NCI-H524 treated with DMSO at 0.1 percent for 48 hours (cell line): ENCODE measurements at places on chromosomes 7 and 10.

GRCh38 chr10:76352300-76352699, 920.9 kb downstream of the LRMDA start:
- no peak for DNase-seq

DNA sequence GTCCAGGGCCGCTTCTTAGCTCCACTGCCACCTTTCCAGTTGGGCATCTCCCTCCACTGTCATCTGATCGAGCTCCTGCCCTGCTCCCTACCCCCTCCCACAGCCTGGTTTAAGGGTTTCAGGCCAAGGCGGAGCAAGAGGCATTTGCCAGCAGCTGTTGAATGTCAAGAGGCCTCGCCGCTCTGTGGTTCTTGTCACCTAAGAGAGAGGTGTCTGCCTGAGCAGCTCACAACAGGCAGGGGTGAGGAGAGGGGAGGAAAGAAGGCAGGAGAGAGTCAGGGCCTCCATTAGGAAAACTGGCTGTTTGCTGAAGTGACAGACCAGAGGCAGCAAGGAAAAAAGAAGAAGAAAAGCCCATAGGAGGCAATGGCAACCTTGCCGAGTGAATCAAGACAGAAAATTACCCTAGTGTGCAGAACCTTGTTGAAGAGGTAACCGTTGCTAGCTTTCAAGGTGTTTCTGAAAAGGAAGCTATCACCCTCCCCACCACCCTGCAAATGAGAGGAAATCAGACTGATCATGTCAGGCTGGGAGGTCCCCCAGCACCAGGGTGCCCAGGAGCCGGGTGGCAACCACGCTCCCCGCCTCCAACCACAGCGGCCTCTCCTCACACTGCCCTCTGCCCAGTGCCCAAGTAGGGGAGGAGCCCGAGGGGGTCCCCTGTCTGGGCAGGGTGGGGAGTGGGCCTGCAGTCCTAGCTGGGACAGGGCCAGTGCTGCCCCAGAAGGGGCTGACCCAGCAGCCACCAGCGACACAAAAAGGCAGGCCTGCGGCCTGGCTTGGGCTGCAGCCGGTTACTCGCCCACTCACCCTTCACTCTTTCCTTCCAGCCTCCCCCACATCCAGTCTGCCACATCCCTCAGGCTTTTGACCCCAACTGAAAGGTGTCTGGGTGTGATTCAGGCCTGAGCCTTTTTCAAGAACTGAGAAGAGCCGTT, 7.1 kb downstream of the GATA3 start:
- no peak for DNase-seq

- no peak for DNase-seq
Observed at GRCh38 chr7:54810401-54810800, 51.4 kb upstream of the SEC61G start.

- no peak for DNase-seq
Observed at GRCh38 chr10:132516771-132517725, 20.5 kb upstream of the INPP5A start.

- DNase-seq = no peak
Observed at GRCh38 chr7:80154656-80155333, 20.2 kb downstream of the GNAI1 start.

DNA sequence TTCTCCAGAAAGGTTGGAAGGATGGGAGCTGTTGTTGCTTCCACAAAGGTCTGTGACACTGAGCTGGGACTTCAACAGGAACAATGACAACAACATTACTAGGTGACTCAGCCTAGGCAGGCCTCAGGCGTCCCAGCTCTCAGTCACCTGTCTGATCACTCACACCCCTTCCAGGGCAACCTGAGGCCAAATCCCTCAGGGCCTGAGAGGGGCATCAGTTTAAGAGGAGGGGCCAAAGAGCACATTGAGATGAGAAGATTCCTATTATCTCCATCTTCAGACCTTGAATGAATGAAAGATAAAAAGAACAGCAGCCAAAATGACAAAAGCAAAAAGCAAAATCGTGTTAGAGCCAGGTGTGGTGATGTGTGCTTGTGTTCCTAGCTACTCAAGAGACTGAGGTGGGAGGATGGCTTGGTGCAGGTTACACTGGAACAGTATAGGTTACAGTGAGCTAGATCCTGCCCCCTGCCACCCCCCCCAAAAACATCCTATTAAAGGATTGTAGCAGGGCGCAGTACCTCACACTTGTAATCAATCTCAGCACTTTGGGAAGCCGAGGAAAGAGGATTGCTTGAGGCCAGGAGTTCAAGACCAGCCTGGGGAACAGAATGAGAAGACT, at the start of gene ATG9B:
Gene ATG9B, minus strand, starts transcription at position 60 of the 622 bp plus-strand sequence. CDS start 71 bp downstream, outside the sequence.
- DNase-seq = no peak

DNA sequence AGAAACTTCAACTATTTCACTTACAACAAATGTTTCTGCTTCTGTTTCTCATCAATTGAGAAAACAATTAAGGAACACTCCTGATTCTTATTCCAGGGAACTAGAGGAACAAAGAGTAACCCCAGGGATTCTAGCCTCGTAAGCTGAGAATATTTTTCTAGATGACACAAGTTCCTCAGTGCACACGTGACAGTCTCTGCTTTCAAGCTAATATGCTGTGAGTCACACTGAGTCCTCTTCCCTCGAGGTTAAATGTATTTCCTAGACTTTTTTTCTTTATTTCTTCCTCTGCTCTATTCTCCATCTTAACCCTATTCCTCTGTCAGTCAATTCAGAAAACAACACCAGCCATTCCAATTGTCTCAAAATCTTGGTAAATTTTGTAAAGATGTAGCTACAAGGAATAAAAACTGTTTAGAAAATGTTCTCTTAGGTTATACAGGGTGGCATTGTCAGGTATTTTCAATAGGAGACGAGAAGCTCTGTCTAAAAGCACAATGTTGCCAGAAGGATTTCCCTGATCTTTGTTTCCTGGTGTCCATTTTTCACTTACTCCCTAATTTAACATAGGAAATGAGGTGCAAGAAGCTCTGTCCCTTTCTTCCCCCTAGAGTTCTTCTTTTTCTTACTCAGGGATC, 5.8 kb upstream of the C1GALT1 start:
- DNase-seq = no peak

- DNase-seq = no peak
Observed at GRCh38 chr10:21343087-21343486, 182.4 kb downstream of the SKIDA1 start.

DNA sequence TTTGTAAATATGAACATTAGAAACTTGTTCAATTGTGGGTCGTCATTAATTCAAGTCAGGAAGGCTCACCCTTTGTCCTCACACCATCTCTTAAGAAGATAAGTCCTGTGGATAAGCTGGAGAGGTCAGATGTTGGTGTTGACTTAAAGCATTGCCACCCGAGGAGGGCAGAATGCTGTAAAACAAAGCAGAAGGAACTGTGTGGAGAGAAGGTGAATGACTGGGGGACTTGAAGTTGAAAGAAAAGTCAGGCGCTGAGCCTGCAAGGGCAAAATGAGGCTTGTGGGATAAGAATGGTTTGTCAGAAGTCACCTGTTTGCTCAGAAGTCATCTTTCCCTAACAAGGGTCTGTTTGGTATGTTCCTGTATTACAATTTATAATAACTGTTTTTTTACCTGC, 9.1 kb downstream of the RPA3 start:
- DNase-seq = peak; percentile 58
